ENCODE measurements at places on chromosomes 2 and 18. TPM values are rescaled to one million over a fixed set of nuclear protein-coding genes. Genes with fewer than 3 reads are reported as not detected.

The IL36B gene
- total RNA-seq, result 0.09 TPM

The TMEM247 gene
- total RNA-seq, result not detected

The ANKRD30BL gene
- total RNA-seq, result not detected

The ALK gene
- not detected for total RNA-seq

The RIT2 gene
- not detected for total RNA-seq

Data from A549 treated with CORT108297 at 1 μM for 4 hours (cell line).